ENCODE measurements at places on chromosomes 4 and X. TPM values are rescaled to one million over a fixed set of nuclear protein-coding genes. Genes with fewer than 3 reads are reported as not detected.

RGS12 gene
- total RNA-seq: 34.0 TPM

SSX2 gene
- not detected for total RNA-seq

DNA sequence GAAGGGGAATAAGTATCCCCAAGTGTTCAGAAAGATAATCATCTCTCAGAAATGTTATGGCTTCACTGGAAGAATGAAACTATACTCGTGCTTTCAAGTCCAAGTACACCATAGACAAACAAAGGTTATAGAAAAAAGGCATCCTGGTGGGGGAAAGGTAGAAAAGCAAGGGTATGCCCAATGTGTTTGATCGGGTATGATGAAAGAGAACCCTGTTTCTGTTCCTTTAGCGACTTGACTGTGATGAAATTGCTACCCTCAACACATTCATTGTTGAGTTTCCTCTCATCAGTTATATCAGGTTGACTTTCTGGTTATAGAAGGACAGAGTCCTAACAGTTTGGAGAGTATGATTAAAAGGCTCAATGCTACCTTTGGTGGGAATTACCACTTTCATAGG lies 464.3 kb downstream of the GRXCR1 start:
- H3K36me3 ChIP-seq: no peaks in the 10 kb centered on the region
- no peak overlapping the region for H3K4me3 ChIP-seq
- no peak overlapping the region for H3K27ac ChIP-seq
- DNase-seq: no peak
- 0 out of 2 replicates have a peak, but pooled peaks cover 3% of the 10 kb centered on the region for H3K27me3 ChIP-seq

DNA sequence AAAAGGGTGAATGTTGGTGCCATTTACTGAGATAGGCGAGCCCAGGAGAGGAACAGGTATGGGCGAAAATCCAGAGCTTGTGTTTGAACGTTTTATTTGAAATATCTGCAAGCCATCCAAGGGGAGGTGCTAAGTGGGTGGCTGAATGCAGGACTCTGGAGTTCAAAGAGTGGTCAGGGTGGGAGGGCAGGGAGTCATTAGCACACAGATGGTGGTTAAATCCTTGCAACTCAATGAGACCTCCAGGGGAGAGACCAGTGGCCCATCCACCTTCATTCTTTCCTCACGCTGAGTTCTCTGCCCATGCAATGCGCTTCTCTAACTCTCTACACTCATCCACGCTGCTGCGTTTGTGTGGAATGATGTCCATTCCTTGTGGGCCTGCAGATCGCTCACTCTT lies 101.1 kb downstream of the VCX3B start:
- DNase-seq: no peak
- no peak overlapping the region for H3K4me3 ChIP-seq
- H3K4me1 ChIP-seq: no peaks in the 10 kb centered on the region
- H3K27ac ChIP-seq: no peak overlapping the region
- H3K27me3 ChIP-seq: no peaks in the 10 kb centered on the region
- H3K36me3 ChIP-seq: no peaks in the 10 kb centered on the region

DNA sequence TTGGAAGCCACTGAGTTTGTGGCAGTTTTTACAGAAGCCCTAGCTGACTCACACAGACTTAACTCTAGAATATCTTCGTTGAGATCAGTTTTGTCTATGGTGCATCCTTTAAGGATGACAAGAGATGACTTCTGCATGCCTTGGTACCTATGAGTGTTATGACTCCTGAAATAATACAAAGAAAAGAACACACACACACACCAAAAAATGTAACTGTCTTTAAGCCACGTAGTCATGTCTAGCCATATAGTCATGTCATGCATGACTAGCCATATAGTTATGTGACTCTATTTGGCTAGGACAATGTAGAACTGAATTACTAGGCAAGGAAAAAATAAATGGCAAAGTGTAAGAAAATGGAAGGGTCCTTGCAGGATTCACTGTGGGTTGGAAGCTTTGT lies 447.8 kb downstream of the NLGN4X start:
- H3K27me3 ChIP-seq: no peaks in the 10 kb centered on the region
- H3K4me1 ChIP-seq: no peaks in the 10 kb centered on the region
- no peaks in the 10 kb centered on the region for H3K36me3 ChIP-seq
- H3K4me3 ChIP-seq: no peak overlapping the region
- H3K27ac ChIP-seq: no peak overlapping the region

- no peak overlapping the region for H3K4me3 ChIP-seq
- no peak overlapping the region for H3K27ac ChIP-seq
- H3K27me3 ChIP-seq: no peaks in the 10 kb centered on the region
- no peak for DNase-seq
- H3K36me3 ChIP-seq: no peaks in the 10 kb centered on the region
- no peaks in the 10 kb centered on the region for H3K4me1 ChIP-seq
These were observed 510.0 kb upstream of the HTR2C start for GRCh38 chrX:114073926-114074325.

GRCh38 chr4:28686618-28687017 lies 1826.0 kb downstream of the STIM2 start:
- H3K36me3 ChIP-seq: no peaks in the 10 kb centered on the region
- no peak overlapping the region for H3K27ac ChIP-seq

- no peak overlapping the region for H3K27ac ChIP-seq
- peaks cover 68% of the 10 kb centered on the region for H3K36me3 ChIP-seq
- H3K4me3 ChIP-seq: no peak overlapping the region
- H3K4me1 ChIP-seq: no peaks in the 10 kb centered on the region
These were observed 67.9 kb downstream of the PKD2 start for GRCh38 chr4:88075336-88075735.
